AML-193 (cell line): ENCODE measurements at places on chromosomes 12 and 14.

DNA sequence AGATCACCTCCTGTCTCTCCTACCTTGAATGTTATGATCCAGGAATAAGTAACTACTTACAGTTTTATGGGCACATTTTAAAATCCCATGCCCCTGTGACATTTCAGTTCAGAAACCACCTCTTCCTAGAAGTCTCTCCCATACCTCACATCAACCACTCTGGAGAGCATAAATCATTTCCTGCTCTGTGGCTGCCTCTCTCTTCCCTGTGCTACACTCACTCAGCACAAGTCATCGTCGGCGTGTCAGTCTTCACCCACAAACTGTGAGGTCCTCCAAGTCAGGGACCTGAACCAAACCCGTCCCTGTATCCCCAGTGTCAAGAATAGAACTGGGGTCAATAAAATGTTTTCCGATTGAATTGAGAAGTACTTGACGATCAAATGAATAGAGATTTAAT is 863.3 kb downstream of the BCL11B start:
- no peak for DNase-seq

- no peak for DNase-seq
Observed at GRCh38 chr12:103013741-103014300, 56.3 kb downstream of the ASCL1 start.

- no peak for DNase-seq
Observed at GRCh38 chr12:75137896-75138295, 71.7 kb downstream of the KCNC2 start.

- no peak for DNase-seq
Observed at GRCh38 chr14:99758872-99759545, 34.2 kb upstream of the EML1 start.

GRCh38 chr12:21638054-21638891 is 19.4 kb downstream of the LDHB start:
- no peak for DNase-seq

- DNase-seq: no peak
Observed at GRCh38 chr14:51479584-51480325, 172.0 kb upstream of the FRMD6 start.

GRCh38 chr14:51448831-51449670 is 202.7 kb upstream of the FRMD6 start:
- no peak for DNase-seq

GRCh38 chr12:6016756-6017155 is 71.7 kb upstream of the ANO2 start:
- no peak for DNase-seq

DNA sequence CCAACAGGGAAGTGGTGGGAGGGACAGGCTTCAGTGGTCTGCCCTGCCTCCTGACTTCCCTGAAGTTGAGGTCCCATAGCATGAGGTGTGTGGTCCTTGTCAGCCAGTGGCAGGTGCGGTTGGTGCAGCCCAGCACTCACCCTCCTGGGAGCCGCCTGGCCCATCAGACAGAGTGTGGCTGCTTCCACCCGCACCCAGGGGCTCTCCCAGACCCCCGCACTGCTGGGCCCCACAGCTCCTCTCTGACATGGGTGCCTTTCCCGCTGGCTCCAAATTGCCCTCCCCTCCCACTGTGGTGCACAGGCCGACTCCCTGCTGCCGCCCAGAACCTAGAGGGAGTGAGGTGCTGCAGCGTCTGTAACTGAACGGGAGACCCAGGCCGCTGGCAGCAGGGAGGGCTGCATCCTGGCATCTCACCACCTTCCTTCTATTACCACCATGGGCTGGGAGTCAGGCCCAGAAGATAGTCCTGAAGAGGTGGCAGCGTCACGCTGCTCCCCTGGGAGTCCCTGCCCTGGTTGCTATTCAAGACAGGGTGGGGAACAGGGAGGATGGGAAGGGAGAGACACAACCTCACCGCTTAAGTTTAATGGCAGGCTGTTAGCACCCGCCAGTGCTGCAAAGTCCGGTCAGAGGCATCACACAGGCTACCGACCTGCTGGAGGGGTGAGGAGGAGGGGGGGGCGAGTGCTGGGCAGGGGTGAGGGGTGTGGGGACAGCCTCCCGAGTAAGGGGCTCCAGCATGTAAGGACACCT is 180.6 kb upstream of the PRMT8 start:
- no peak for DNase-seq

- DNase-seq: no peak
Observed at GRCh38 chr12:92070054-92070863, 75.4 kb downstream of the BTG1 start.

- no peak for DNase-seq
Observed at GRCh38 chr12:104964856-104965205, 6.7 kb upstream of the SLC41A2 start.

DNA sequence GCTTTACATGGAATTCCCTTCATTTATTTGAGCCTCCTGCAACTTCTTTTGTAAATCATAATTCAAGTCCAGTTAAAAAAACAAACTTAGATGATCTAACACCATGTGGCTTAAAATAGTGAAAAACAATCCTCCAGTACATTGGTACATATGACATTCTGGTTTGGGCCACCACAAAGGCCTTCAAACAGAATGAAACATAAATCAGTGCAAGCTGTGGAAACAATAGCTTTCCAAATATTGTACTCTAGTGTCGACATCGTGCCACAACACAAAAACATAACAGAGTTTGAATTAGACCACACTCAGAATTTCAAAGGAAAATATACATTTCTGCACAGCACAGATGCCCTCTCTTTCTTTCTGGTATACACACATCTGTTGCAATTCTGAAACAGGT is 751.3 kb downstream of the SLC6A15 start:
- no peak for DNase-seq

- no peak for DNase-seq
Observed at GRCh38 chr12:128745772-128746689, 77.7 kb downstream of the SLC15A4 start.

- no peak for DNase-seq
Observed at GRCh38 chr14:20632448-20632830, 9.1 kb downstream of the OR6S1 start.

DNA sequence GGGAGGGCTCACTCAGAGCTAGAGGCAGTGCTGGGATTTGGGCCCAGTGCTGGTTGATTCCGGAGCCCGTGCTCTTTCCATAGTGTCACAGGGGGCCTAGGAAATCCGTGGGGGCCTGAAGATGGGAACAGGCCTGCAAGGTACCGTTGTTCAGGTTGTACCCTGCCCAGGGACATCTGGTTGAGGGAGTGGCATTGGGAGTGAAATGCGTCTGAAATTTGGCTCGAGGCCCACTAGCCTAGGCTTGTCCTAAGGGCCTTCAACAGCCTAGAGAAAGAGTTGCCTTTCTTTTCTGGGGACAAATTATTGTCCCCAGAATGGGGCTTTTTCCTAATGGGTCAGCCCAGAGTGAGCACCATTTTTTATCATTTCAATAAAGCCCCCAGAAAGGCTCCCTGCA is 26.4 kb upstream of the FAM222A start:
- DNase-seq: no peak

DNA sequence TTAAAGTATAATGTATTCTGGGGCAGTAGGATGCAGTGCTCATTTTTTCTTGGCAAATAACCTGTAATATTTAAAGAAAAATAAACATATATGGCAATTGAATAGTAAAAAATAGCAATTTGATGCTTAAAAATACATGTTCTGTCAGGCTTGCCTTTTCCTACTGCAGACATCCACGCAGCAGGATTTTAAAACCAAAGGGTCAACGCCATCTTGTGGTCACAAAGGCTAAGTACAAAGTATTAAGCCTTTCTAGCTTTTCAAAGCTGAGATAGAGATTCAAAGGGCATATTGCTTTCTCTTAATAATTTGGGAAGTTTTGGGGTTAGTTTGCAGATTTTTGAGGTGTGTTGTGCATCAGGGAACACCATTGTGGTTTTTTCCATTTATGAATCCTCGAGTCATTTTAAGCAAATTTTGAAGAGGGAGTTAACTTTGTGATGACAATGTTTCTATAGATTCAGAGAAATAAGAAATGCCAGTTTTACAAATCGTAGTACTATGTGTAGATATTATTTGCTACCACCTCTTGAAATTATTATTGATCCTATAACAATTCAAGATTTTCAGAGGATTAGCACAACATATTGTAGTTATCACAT is 4.7 kb upstream of the CCER1 start:
- DNase-seq: peak; percentile 14

- peak; percentile 63 for DNase-seq
Observed at GRCh38 chr14:47278233-47278842, 397.1 kb downstream of the MDGA2 start.

DNA sequence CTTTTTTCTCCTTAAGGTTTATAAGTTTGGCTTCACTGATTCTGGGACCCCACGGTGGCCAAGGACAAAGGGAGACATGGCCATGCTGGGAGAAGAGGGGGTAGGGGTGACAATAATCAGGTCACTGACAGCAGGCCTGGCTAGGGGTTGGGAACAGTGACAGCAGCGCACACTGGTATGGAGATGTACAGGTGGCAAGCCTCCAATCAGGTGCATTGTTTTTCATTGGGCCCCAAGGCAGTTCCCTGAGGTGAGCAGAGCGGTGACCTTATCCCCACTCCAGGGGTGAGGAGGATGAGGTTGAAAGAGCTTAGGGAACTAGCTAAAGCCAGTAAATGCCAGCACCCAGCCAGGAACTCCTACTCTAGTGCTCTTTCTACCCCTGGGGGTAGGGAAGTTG is 1.4 kb downstream of the SYNDIG1L start:
- DNase-seq: no peak

DNA sequence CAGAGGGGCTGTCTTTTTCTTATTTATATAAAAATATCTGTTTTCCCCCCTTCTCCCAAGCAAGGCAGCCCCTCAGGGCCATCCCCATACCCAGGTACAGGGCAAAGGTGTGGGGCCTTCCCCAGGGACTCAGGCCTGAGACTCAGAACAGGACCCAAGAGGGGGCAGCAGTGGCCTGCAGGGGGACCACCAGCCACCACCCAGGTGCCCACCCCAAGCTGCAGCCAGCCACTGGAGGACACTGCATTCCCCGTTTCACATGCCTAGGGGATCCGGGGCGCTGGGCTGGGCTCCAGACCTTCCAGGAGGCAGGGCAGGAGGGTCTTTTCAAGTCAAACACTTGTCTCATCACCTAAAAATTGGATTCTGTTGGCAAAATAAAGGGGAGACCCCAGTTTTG is 83.3 kb downstream of the SCARB1 start:
- no peak for DNase-seq

DNA sequence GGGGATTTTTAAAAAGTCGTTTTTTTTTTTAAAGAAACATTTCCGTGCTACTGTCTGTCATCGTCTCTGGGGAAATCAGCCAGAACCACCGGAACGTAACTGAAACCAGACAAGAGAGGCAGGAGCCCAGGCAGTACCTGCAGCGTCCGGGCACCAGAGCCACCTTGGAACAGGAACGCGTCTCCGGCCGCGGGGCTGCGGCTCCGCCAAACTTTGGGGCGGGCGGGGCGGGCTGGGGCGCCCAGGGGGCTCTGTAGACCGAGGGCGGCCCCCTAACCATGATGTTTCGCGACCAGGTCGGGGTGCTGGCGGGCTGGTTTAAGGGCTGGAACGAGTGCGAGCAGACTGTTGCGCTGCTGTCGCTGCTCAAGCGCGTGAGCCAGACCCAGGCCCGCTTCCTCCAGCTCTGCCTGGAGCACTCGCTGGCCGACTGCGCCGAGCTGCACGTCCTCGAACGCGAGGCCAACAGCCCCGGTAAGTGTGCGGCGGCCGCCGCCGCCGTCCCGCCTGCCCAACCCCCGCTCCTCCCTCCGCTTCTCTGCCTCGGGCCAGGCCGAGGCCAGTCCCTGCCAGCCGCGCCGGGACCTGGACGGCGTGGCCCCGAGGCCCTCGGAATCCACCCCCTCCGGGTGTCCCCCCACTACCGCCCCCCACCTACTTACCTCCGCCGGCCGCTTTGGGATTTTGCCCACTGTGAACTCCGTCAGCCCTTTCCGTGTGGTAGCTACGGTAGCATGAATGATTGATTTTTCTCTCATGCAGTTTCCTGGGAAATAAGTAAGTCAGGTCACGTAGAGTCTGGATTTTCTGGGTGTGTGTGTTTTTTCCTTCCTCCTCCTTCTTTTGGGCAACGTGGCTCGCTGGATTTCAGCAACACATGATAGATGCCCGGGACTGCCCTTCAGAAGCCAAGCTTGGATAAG is 972 bp downstream of the SAMD4A start:
- no peak for DNase-seq

DNA sequence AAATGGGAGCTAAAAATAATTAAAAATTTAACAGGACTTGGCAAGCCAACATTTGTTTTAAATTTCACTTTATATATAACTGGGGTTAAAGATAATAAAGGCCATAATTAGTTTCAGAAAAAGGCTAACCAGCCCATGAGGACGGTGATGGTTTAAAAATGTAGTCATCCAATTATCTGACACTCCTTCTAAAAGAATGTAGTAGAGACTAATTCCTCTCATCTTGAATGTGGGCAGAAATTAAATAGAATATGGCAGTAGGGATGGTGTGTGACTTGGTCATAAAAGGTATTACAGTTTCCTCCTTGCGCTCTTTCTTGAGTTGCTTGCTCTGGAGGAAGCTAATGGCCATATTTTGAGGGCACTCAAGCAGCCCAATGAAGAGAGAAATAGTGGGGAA is 49.1 kb upstream of the PTPRB start:
- DNase-seq: no peak

GRCh38 chr14:105351920-105352851 is 37.6 kb downstream of the PACS2 start:
- peak; percentile 85 for DNase-seq

GRCh38 chr12:58540480-58541299 is 379.6 kb downstream of the LRIG3 start:
- DNase-seq: peak; percentile 8

GRCh38 chr14:44896275-44897040 is 65.3 kb downstream of the KLHL28 start:
- DNase-seq: no peak

- DNase-seq: no peak
Observed at GRCh38 chr14:101732118-101732517, 29.4 kb upstream of the PPP2R5C start.

DNA sequence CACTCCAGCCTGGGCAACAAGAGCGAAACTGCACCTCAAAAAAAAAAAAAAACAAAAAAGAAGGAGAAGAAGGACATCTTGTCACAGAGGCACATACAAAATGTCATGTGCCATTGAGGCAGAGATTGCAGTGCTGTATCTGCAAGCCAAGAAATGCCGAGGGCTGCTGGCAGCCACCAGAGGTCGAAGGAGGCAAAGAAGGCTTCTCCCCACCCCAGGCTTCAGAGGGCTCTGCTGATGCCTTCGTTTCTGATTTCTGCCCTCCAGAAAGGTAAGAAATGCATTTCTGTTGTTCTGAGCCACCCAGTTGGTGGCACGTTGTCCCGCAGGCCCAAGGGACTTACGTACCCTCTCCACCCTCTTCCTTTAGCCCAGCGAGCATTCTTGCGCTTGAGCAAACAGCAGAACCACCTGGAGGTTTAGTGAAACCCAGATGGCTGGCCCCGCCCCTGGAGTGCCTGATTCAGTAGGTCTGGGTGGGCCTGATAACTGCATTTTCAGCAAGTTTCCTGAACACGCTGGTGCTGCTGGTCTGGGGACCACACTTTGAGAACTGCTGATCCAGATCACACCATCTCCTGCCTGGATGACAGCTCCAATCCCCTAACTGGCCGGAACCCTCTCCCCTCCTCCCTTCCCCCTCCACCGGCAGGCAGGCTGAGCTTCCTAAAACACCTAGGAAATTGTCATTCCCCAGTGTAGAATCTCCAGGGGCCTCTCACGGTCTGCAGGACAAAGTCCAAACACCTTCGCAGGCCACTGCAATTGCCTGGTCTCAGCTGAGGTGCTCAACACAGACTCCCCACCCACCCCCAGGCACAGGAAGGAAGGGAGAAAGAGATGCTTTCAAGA is 21.1 kb upstream of the SCARB1 start:
- DNase-seq: no peak
